ENCODE measurements at places on chromosomes 1 and 21.

DNA sequence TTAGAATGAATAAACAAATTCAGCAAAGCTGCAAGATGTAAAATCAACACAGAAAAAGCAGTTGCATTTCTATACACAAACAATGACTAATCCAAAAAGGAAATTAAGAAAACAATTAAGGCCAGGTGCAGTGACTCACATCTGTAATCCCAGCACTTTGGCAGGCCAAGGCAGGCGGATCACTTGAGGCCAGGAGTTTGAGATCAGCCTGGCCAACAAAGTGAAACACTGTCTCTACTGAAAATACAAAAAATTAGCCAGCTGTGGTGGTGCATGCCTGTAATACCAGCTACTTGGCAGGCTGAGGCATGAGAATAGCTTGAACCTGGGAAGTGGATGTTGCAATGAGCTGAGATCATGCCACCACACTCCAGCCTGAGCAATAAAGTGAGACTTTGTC, 22.3 kb downstream of the THEM4 start:
- DNase-seq = no peak

DNA sequence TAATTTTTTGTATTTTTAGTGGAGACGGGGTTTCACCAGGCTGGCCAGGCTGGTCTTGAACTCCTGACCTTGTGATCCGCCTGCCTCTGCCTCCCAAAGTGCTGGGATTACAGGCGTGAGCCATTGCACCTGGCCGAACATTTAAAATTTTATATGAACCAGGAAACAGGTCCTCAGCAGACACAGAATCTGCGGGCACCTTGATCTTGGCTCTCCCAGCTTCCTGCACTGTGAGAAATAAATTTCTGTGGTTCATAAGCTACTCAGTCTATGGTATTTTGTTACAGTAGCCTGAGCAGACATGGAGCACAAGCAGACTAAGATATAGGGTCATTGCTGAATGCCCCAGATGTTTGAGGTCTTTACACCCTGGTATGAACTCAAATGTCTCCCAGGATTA, 23.6 kb upstream of the CTH start:
- no peak for DNase-seq

DNA sequence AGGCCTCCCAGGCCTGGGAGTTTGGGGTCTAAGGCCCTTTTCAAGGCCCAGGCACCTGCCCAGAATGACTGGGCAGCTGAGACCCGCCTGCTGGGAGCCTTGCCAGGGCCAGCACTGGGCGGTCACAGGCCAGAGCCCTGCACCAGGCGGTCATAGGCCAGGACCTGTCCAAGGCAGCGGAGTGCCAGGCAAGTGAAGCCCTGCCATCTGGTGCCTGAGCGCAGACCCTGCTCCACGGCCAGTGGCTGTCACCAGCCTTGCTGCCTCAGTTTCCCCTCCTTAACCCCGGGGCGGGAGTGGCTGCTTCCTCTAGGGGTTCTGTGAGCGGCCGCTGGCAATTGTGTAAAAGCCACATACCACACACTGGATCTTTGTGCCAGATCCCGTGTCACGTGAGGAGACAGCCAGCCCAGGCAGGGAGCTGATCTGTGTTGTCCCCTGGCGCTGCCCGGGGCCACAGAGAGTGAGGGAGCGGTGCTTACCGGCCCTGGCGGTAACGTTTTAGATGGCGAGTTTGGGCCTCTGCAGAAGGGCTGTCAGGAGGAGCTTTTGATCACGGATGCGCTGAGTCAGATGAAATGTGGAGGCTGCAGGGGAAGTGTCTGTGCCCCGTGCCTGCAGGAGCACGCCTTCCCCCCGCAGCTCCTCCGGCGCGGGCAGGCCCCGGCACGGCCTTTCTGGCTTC, 4.6 kb downstream of the COL18A1 start:
- no peak for DNase-seq

DNA sequence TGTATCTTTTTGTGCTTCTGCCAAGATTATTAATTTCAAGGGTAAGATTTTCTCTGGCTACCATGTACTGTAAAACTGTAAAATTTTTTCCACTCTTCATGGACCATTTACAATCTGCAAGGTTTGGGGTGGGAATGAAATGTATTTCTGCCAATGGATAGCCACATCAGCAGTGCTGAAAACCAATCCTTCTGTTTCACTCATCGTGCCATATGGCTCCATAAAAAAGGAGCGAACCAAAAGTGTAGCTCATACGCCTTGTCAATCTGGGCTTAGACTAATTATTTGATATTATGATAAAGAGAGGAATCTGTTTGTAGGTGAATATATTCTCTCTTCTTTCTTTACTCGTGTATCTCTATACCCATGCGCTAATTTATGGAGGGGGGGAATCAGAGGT, 3.0 kb upstream of the SLC44A5 start:
- no peak for DNase-seq

GRCh38 chr1:10905841-10906655, 106.4 kb upstream of the TARDBP start:
- DNase-seq = no peak

- no peak for DNase-seq
Observed at GRCh38 chr1:20167126-20167525, 18.8 kb upstream of the UBXN10 start.

DNA sequence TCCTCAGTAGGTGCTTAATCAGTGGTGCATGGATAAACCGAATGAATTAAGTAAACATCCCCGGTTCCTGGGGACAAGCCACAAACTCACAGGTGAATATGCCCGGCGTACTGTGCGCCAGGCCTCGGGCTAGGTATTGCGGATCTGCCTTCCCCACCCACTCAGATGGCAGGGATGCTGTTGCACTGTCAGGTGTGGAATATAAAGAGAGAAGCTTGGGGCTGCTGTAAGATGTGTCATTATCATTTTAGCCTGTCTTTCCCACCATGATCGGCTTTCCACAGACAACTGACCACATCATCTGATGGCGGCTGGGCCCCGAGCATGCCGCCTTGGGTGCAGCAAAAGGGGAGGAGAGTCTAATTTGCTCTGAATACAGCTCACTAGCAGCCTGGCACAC, 45.4 kb upstream of the LRP8 start:
- DNase-seq = no peak

DNA sequence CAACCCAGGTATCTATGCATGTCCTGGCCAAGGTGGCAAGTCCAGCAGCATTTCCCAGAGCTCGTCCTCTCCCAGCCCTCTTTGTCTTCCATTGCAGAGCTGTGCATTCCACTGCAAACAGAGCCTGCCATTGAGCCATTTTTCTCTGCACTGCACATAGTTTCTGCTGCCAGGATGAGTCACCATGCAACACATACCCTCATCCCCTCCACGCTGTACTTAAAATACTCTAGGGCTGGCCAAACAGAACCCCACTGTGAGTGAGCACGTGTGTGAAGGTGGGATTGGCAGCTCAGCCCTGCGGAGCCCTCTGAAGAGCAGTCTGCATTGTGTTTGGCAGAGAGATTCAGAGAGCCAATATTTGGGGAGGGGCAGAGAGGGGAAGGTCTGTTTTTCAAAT, 3.9 kb upstream of the ATP1B1 start:
- no peak for DNase-seq

GRCh38 chr1:22643381-22643780, at the start of gene C1QC:
TSS of gene C1QC (plus strand) at chr1:22643633. CDS start at chr1:22644024, 391 bp downstream.
- DNase-seq = no peak

DNA sequence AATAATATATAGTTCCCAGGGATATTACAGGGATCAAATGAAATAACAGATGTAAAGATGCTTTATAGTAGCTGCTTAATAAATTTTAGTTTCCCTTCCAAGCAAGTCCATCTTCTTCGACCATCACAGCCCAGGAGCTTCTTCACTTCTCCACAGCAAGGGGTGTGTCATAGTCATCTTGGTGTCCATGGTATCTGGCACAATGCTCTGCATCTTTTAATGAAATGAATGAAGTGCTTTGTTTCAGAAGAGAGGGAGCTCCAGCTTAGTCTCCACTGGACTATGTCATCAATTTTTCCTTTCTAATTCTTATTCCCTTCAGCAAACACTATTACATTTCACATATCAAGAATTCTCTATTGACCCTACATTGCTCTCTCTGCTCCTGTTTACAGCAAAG, 4.9 kb upstream of the MACF1 start:
- no peak for DNase-seq

DNA sequence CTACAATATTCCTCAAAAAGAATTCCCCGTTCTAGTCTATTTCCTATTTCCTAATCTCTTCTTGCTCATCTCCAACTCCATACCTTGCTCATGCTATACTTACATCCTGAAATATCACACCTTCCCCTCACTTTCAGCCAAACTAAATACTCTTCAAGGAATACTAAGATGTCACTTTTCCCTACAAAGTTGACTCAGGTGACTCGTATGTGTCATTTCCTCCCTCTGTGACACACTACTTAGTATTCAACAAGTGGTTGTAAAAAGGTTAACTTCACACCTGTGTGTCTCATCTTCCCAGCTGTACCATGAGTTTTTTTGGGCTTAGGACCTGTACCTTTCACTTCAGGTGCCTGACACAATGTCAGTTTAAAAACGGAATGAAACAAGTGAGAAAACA, 81.9 kb upstream of the LBR start:
- no peak for DNase-seq

DNA sequence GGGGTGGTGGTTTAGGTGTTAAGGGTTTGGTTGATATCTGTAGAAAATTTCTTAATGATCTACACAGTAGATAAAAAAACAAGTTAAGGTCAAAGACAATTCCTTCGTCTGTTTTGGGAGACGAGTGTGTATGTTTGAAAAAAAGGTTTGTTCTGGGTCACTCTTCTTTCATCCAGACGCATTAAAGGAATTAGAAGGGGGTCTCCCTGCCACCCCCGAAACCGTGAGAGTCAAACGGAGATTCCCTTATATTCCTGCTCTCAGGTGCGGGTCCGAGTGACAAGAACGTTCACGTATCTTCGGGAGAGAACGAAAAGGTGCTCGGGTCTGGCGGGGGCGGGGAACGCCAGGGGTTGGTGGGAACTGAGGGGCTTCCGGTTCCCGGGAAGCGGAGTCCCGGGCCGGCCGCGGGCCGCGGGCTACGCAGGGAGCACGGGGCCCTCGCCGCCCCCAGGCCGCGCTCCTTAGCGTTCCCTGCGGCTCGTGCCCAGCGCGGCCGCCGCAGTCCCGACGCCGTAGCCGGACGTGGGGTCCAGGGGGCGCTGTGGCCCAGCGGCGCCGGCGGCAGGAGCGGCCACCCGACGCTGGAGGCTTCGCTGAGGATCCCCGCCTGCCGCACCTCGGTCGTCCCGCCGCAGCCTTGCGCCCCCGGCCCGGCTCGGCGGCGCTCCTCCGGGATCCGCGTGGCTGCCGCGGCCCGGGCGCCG, at the start of gene ZFYVE9:
ZFYVE9 (plus strand) TSS at position 577 of the 707 bp plus-strand sequence. CDS start 91,118 bp downstream, outside the sequence.
- peak; percentile 38 for DNase-seq

GRCh38 chr1:151211972-151212705, 13.8 kb downstream of the PIP5K1A start:
- DNase-seq = no peak

DNA sequence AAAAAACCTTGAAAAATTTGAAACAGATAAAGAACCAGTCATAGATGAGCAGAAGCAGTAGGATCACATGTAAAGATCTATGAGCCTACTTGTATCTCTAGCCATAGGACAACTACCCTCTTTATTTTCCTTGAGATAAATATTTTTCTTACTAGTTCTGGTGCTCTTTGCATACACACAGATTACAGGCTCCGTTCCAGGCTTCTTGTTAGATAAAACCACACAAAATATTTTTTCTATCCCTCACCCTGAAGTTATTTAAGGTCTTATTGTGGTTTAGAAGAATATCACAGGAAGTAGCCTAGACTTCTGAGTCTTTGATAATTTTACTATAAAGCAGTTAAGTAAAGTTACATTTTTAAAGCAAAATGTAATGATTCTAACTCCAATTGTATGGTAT, 512.2 kb downstream of the NEGR1 start:
- no peak for DNase-seq

DNA sequence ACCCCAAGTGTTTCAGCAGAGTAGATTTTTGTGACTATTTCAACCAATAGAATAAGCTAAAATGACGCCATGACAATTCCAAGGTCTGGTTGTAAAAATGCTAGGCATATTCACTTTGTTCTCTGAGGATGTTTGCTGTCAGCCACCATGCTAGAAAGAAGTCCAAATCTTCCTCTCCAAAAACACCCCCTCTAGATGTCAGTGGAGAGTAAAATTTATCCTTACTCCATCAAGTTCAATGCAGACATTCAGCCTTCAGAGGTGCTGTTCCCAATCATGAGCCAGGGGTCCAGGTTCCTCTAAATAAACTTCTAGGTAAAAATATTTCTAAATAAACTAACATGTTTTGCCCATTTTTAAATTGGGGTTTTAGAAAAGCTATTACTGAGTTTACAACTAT, 395.4 kb upstream of the ADAMTS5 start:
- no peak for DNase-seq

DNA sequence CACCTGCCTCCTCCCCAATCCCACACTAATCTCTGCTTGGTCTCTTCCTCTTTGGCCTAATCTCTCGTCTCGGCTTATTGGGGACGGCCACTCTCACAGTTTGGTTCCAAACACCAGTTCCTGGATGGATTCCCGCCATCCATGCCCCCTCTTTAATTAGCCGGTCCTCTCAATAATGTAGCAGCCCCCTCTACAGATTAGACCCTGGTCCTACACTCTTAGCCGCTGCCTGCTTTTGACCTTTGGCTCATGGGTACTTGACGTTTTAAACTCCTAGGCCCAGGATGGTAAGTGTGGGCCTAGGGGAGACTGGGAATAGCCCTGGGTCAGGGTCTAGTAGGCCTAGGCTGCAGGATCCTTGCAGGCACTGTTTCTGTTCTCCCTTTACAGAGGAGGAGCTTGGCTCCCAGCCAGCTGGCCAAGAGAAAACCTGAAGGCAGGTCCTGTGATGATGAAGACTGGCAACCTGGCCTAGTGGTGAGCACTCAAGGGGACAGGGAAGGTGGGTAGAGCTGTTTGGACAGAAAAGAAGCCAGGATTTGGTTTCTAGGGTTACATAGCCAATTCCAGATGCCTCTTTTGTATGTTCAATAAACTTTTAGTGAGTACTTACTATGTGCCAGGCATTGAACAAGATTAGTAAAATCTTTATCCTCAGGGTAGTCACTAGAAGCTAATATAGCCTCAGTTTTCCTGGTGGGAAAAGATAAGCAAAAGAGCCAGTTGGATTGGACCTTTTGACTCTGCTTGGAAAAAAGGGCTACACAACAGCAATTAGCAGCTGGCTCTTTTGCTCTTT, 758 bp downstream of the RAD54L start:
- no peak for DNase-seq
